Astrocyte (in vitro differentiated cells and primary cell): ENCODE measurements at places on chromosomes 4 and X.

DNA sequence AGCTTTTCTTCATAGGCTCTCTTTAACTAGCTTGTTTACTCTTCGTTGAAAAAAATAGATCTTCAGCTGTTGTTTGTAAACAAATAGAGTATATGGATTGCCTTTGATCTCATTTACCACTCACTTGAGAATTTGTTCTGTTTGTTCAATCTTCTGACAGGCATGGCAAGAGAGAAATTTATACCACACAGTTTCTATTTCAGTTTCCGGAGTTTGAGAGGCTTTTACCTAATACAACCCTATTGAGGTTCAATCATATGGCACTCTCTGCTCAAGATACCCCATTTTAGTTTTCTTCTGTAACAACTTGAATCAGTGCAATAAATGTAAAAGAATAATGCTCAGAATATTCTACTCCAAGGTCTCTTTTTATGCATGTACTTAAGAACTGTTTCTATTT, 148.0 kb downstream of the EMCN start:
- no peaks in the 10 kb centered on the region for H3K27me3 ChIP-seq
- no peaks in the 10 kb centered on the region for H3K36me3 ChIP-seq

DNA sequence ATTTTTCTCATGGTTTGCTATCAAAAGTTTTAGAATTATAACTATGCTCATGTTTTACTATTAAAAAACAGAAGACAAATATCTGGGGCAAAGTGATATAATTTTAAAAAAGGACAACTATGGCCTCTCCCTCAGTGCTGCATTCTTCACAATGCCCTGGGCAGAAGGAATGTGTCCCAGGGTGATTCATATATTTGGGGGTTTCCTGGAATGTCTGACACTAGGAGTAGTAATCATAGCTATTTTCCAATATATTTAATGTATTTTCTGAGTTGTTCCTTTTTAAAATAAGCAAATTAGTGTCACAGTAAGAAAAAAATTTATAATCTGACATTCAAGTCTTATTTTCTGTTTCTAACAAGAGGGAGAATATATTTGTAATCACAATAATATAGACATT, 281.7 kb downstream of the UNC5C start:
- peaks cover 18% of the 10 kb centered on the region for H3K4me1 ChIP-seq
- DNase-seq: peak; percentile 74
- H3K36me3 ChIP-seq: no peaks in the 10 kb centered on the region
- no peaks in the 10 kb centered on the region for H3K27me3 ChIP-seq

DNA sequence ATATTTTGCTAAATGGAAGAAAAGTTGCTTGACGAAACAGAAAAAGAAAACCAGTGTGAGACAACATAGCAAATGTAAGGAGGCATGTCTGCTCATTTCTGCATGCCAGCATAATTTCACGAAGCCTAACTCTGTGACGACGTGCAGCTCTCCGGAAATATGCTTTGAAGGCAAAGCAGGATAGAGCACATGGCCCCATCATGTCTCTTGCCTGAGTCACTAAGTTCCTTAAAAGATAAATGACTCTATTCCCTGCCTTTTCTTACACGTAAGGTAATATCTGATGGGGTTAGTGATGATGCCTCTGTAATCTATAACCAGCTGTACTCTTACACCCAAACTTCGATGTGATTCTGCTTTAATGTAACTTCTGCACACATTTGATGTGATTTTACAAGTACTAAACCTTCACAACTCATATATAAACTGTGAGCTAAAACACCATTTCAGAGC, 64.5 kb downstream of the ANXA3 start:
- H3K27me3 ChIP-seq: no peaks in the 10 kb centered on the region
- H3K27ac ChIP-seq: no peak overlapping the region

DNA sequence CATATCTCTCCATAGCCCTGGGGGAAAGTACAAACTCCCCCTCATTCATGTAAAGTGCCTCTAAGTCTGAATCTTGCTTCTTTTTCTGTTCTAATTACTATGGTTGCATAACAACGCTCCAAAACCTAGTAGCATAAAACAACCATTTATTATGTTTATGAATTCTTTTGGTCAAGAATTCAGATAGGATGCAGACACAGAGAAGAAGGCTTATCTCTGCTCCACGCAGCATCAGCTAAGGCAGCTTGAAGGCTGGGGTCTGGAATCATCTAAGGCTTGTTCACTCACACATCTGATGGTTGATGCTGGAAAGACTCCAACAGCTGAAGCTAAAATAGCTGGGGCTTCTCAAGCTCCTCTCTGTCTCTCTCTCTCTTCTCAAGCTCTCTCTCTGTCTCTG, 564.5 kb downstream of the ZNF674 start:
- H3K27ac ChIP-seq: no peak overlapping the region
- H3K4me1 ChIP-seq: no peaks in the 10 kb centered on the region
- no peak for DNase-seq
- H3K27me3 ChIP-seq: no peaks in the 10 kb centered on the region
- no peak overlapping the region for H3K4me3 ChIP-seq
- H3K36me3 ChIP-seq: no peaks in the 10 kb centered on the region

GRCh38 chr4:116400480-116400879, 684.9 kb downstream of the TRAM1L1 start:
- H3K36me3 ChIP-seq: no peaks in the 10 kb centered on the region
- H3K27ac ChIP-seq: no peak overlapping the region
- H3K4me3 ChIP-seq: no peak overlapping the region
- H3K27me3 ChIP-seq: no peaks in the 10 kb centered on the region
- no peaks in the 10 kb centered on the region for H3K4me1 ChIP-seq

GRCh38 chr4:109616243-109616642, 56.2 kb downstream of the MCUB start:
- no peak overlapping the region for H3K4me3 ChIP-seq
- no peaks in the 10 kb centered on the region for H3K36me3 ChIP-seq
- no peaks in the 10 kb centered on the region for H3K4me1 ChIP-seq
- no peak overlapping the region for H3K27ac ChIP-seq
- DNase-seq: no peak

DNA sequence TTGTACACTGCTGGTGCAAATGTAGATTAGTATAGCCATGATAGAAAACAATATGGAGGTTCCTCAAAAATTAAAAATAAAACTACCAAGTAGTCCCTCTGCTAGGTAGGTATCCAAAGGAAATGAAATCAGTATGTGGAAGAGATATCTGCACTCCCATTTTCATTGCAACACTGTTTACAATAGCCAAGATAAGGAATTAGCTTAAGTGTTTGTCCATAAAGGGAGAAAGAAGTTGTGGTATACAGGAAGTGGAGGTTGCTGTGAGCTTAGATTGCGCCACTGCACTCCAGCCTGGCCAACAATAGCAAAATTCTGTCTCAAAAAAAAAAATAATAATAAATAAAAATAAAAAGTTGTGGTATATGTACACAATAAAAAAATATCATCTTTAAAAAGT, 325.0 kb upstream of the EMCN start:
- H3K27ac ChIP-seq: no peak overlapping the region
- H3K4me1 ChIP-seq: no peaks in the 10 kb centered on the region
- no peak overlapping the region for H3K4me3 ChIP-seq
- no peaks in the 10 kb centered on the region for H3K36me3 ChIP-seq

GRCh38 chrX:10811111-10811510, 190.7 kb upstream of the MID1 start:
- no peak overlapping the region for H3K4me3 ChIP-seq
- no peaks in the 10 kb centered on the region for H3K4me1 ChIP-seq
- no peaks in the 10 kb centered on the region for H3K27me3 ChIP-seq
- H3K36me3 ChIP-seq: no peaks in the 10 kb centered on the region
- no peak overlapping the region for H3K27ac ChIP-seq
- no peak for DNase-seq

- no peaks in the 10 kb centered on the region for H3K27me3 ChIP-seq
- H3K4me3 ChIP-seq: no peak overlapping the region
- no peaks in the 10 kb centered on the region for H3K4me1 ChIP-seq
- H3K36me3 ChIP-seq: no peaks in the 10 kb centered on the region
Measured at GRCh38 chr4:144204431-144204830, 63.9 kb upstream of the GYPA start.

DNA sequence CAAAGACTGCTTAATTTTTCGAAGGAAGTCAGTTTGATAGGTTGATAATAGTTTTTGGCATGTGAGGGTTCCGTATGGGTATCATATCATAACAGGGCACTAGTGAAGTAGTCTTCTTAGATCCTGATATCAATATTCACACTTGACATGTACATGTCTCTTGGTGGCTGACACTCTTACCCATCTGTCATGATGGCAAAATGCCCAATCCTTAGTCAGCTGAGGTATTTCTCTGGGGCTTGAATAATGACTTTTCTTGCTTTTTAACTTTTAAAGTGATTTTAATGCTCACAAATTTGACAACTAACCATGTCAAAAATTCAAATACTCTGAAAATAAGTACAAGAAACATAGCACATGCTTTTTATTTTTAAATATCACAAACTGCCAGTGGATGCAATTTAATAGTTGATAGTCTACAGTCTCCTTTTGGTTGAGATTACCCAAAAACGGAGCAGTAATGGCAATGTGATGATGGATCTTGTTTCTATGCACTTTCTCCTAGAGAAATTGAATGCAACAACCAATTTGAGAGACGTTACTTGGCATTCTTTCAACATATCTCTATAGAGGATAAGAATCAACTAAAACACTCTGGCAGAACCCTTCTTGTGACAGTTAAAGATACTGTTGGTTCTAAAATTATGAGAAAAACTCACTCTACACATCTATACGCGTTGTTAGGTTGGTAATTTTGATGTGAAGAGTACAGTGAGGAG, 552.9 kb upstream of the PABPC4L start:
- DNase-seq: no peak
- no peak overlapping the region for H3K4me3 ChIP-seq
- H3K36me3 ChIP-seq: no peaks in the 10 kb centered on the region
- H3K27ac ChIP-seq: no peak overlapping the region
- H3K4me1 ChIP-seq: no peaks in the 10 kb centered on the region

DNA sequence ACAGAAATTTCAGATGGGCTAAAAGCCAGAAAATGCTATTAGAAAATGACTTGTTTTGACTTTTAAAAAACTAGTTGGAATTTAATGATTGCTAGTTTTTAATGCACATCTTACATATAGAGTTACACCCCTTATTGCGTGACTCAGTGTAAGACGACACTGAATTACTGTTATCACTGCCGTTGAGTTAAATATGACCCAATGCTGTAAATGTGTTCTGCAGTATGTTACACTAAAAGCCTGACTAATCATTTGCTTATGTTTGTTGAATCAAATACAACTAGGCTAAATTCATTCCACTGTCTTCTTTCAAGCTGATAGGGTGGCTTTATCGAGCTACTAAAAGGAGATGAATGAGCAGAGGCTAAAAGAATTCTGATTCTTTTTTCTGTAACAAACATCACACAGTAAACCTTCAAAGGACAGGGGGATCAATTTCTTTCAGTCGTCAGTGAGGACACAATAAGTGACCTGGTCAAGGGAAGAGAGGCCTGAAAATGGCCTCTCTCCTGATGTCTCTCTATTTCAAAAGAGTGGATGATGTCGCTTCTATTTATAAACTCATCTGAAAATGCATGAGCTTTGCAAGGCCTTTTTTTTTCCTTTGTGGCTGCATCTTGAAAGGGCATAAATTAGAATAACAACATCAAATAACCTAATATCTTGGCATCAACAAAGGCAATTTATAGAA, 142.2 kb upstream of the KCNIP4 start:
- H3K4me1 ChIP-seq: no peaks in the 10 kb centered on the region
- H3K4me3 ChIP-seq: no peak overlapping the region
- DNase-seq: peak; percentile 42
- no peak overlapping the region for H3K27ac ChIP-seq
- H3K36me3 ChIP-seq: no peaks in the 10 kb centered on the region
- H3K27me3 ChIP-seq: no peaks in the 10 kb centered on the region

DNA sequence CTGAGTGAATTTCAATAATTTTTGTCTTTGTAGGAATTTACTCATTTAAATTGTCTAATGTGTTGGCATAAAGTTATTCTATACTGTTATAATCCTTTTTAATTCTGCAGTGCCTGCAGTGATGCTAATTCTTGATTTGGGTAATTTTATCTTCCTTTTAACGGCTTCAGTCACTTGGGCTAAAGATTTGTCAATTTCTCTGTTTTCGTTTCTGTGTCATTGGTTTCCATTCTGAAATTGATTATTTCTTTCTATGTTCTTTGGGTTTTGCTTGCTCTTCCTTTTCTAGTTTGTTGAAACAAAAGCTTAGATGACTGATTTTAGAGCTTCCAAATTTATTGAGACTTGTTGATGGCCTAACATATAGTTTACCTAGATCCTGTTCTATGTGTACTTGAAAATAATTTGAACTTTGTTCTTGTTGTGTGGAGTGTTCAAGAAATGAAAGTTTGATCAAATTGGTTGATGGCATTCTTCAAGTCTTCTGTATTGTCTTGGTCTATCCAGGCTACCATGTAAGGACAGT, 89.4 kb downstream of the TNIP2 start:
- H3K4me3 ChIP-seq: no peak overlapping the region
- peak overlapping the region; percentile 17 for H3K27ac ChIP-seq
- H3K36me3 ChIP-seq: peaks cover 10% of the 10 kb centered on the region
- no peak for DNase-seq
- H3K27me3 ChIP-seq: no peaks in the 10 kb centered on the region

GRCh38 chr4:40434126-40434687, 99.1 kb downstream of the CHRNA9 start:
- no peaks in the 10 kb centered on the region for H3K27me3 ChIP-seq
- H3K4me3 ChIP-seq: no peak overlapping the region
- no peak for DNase-seq
- no peaks in the 10 kb centered on the region for H3K4me1 ChIP-seq
- no peaks in the 10 kb centered on the region for H3K36me3 ChIP-seq

DNA sequence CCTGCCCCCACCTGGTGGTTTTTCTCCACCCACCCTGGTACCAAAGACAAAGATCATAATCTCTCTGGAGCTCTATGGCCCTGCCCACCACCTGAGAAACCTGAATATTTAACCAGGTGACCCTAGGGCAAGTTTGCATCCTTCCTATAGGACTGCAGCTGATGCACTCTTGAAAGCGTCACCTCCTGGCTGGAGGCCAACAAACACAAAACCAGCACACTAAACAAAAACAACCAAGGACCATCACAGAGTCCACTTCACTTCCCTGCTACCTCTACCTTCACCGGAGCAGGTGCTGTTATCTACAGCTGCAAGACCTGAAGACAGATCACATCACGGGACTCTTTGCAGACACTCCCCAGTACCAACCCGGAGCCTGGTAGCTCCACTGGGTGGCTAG, 296.7 kb upstream of the FGF13 start:
- H3K27me3 ChIP-seq: no peaks in the 10 kb centered on the region
- DNase-seq: no peak
- no peak overlapping the region for H3K27ac ChIP-seq

- peak; percentile 60 for DNase-seq
- peaks cover 5% of the 10 kb centered on the region for H3K4me1 ChIP-seq
- H3K27ac ChIP-seq: no peak overlapping the region
- H3K4me3 ChIP-seq: no peak overlapping the region
Measured at GRCh38 chr4:14726877-14727361, 275.4 kb upstream of the CPEB2 start.

GRCh38 chrX:135982860-135983259, 2.4 kb upstream of the SLC9A6 start:
- H3K27me3 ChIP-seq: no peaks in the 10 kb centered on the region
- H3K4me1 ChIP-seq: no peaks in the 10 kb centered on the region
- DNase-seq: no peak
- no peak overlapping the region for H3K27ac ChIP-seq
- no peaks in the 10 kb centered on the region for H3K36me3 ChIP-seq
